ENCODE measurements at places on chromosomes 16 and 17.

DNA sequence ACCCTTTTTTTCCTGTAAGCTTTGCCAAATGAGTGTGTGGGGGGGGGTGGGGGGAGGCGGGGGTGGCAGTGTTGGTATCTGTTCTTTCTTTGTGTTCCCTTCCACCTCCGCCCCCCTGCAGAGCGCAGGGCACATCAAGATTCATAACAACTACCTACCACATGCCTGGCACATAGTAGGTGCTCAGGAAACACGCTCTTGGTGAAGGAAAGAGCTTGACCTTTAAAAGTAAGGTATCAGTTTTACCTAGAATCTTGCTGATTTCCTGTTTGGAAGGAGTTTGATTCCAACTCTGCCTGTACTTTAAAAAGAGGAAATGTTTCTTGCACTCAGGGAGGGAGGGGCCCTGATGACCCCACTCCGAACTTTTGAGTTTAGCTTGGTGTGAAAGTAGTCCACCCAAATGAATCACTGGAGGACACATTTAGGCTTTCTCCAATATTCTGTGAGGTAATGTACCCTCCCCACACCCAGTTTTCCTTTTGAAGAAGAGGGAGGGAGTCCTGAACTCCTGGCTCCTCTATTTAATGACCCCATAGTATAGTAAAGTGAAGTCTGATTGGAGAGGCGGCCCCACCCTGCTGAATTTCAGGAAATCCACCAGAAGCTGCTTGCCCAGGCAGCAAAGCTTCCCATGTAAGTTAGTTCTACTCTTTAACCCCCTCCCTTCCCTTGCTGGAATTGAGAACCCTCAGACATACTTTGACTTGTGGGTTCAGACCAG, 560 bp upstream of the FAM20A start:
- DNase-seq: no peak

DNA sequence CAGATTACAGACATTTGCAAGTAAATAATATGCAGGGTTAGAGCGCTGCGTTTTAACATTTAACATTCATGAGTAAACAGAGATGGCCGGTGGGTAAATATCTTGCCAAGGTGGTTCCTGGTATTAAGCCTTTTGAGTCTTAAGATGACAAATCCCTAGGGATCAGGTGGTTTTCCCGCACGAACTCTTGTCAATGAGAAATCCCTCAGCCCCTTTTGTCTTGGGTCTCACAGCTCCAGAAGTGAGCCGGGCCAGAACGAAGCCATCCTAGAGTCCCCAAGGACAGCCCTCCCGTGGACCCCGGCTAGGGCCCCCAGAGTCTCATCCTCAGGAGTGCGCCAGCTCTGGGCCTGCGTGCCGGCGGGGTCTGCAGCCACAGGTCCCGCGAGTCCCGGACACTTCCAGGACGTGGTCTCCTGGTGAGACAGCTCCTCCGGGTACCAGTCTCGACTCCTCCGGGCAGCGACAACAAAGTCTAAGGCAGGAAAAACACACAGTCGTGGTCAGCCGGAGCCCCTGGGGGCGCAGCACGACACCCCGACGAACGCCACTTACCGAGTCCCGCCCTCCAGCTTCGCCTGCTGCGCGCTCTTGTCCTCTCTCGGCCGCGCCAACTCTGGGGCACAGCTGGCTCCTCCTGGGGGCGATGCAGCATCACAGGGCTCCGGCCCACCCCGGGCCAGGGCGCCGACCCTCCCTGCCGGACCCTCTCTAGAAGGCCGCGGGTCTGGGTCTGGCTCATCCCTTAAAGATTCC, 13.3 kb downstream of the MIS12 start:
- DNase-seq: no peak

DNA sequence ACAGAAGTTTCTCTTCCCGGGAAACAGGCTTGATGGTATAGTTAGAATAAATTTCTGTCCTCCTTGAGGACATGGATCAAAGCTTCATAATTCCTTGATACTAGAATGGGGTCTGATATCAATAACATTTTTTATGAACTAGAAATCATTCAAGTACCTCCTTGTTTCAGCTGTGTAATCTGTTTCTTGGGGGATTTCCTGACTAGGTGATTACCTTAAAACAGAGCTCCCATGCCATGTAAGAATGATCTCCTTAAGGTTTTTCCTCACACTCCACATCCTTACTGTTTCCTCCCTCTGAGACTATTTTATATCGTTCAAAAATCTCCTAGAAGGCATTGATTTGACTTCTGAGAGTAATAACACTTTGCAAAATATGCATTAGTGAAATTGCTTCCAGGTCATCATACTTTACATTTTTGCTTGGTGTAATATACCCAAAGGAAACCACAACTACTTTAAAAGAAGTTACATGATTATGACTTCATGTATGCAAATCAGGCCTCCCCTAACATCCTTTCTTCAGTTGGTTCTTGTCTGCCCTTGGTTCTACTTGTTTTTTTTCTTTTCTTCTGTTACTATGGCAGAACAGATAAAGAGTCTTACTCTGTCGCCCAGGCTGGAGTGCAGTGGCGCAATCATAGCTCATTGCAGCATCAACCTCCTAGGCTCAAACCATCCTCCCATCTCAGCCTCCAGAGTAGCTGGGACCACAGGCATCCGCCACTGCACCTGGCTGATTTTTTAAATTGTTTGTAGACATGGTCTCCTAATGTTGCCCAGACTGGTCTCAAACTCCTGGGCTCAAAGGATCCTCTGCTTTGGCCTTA, 388.8 kb downstream of the ZFHX3 start:
- no peak for DNase-seq

GRCh38 chr16:82016964-82017363, 5.7 kb upstream of the SDR42E1 start:
- no peak for DNase-seq

DNA sequence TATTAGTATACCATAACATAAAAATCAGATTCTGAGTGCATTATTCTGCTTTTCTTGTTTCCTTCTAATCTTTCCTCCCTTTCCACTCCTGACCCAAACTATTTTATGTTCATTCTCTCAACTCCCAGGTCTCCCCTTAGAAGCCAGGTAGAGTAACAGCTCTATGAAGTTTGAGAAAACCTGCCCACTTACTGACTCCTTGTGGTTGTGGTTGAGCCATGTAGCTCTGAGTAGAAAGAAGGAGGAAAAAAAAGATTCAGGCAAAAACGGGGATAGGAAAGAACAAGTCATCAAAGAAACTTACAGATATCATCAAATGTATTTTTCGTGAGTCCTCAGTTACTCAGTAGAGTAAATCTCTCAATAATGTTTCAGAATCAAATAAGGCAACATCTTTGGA, 216.7 kb downstream of the PMP22 start:
- no peak for DNase-seq

- no peak for DNase-seq
These were observed 30.6 kb downstream of the IL21R start for GRCh38 chr16:27432558-27432957.

GRCh38 chr17:80187515-80187941, 17.7 kb downstream of the CARD14 start:
- no peak for DNase-seq

DNA sequence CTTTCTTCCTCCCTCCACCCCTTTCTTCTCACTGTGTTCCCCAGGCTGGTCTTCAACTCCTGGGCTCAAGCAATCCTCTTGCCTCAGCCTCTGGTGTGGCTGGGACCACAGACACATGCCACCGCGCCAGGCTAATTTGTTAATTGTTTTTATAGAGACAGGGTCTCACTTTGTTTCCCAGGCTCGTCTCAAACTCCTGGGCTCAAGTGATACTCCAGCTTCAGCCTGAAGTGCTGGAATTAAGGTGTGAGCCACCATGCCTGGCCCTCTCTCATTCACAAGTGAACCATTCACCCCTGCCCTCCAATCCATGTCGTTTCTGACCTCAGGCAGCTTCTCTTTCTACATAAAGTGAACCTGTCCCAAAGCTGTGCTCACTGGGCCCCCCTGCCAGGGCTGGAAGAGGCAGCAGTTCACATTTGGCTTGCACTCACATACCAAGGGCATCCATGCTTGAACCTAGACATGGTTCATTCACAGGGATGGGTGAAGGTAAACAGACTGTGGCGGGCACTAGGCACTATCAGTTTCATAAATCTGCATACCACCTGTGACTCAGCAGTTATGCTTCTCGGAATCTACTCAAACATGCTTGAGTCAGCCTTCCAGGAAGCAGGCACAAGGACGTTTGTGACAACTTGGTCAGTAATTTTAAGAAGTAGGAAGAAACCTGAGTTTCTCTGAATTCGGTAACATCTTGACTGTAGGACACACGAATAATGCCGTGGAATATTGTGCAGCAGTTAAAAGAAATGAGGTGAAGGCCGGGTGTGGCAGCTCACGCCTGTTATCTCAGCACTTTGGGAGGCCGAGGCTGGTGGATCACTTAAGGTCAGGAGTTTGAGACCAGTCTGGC, 6.0 kb upstream of the RNF213 start:
- peak; percentile 83 for DNase-seq

- DNase-seq: no peak
These were observed at the start of gene SLFN13 for GRCh38 chr17:35448214-35448898. Gene SLFN13 (minus strand): TSS chr17:35448766. CDS start chr17:35445680, 3,086 bp downstream.

- DNase-seq: no peak
These were observed 48.5 kb upstream of the HS3ST2 start for GRCh38 chr16:22765479-22765878.
